ENCODE measurements at places on chromosomes 5 and 9.

- peak; percentile 14 for DNase-seq
Observed at GRCh38 chr5:110757118-110757729, 18.4 kb downstream of the SLC25A46 start.

DNA sequence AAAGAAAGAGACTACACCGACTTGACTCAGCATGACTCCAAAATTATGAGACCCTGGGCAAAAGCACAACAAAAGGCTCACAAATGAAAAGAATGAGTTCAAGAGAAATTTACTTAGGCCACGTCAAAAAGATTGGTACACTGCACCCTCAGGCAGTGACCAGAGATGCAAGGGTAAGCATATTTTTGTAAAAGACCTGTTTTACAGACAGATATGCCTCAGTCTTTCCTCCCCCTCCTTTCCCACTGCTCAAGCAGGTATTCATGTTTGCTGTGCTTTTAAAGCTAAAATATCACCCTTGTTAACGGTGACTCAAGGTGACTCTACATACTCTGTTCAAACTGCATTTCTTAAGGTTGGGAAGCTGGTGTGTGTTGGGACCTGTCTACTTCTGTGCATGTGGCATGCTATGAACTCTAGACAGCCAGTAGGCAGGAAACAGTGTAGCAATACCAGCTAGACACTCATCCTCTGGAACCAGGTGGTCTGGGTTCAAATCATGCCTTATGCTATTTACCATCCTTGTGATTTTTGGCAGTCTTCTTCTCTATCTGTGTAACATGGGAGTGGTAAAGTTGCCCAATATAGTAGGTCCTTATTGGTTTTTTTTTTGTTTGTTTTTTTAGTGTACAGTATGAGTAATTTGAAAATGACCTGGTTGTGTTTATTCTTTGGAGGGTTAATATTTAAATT, 98.7 kb downstream of the TLE4 start:
- DNase-seq = no peak

GRCh38 chr9:98097836-98098235, 21.2 kb downstream of the TRIM14 start:
- DNase-seq = no peak

DNA sequence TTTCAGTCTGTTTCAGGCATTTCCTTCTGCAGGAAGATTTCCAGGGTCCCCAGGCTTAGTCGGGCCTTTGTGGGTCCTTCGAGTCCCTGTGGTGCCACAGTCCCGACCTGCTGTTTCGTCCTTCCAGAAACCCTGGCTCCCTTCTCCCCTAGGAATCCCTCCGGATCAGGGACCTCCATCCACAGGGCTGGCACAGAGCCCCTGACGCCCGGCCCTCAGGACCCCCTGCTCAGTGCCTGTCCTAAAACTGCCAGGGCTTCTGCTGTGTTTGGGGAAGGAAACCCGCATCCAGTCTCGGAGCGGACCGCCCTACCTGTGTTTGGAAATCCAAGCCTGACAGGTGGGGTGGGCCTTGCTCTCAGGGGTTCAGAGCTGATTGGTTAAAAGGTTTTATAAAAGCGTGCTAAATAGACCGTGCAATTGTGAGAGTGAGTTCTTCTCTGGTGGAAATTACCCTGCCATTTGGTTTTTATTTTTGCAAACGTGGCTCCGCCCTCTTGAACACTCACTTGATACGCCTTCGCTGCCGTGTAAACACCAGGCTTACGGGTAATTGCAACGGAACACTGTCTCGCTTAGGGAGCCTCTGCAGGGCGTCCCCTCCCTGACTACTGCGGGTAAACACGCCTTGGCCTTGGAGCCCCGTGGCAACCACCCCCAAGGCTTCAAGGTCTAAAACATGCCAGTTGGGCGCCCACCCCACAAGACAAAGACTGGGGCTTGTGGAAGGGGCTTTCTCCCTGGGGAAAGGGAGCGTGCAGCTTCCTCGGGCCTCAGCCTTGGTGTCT, 121.2 kb downstream of the PHF2 start:
- no peak for DNase-seq

- no peak for DNase-seq
Observed at GRCh38 chr5:32628049-32628844, 42.9 kb downstream of the SUB1 start.

DNA sequence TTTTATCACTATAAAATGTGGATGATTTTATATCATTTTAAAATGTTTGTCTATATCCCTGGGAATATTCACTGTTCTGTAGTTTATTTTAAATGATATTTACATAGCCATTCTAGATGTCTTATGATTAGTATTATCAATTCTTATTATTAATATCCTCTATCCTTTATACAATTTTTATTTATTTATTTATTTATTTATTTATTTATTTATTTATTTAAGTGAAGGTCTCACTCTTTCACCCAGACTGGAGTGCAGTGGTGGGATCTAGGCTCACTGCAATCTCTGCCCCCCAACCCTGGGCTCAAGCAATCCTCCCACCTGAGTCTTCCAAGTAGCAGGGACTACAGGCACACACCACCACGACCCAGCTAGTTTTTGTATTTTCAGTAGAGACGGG, 1848.9 kb downstream of the EFNA5 start:
- no peak for DNase-seq

GRCh38 chr9:131720330-131720729, 19.5 kb downstream of the RAPGEF1 start:
- DNase-seq = no peak

DNA sequence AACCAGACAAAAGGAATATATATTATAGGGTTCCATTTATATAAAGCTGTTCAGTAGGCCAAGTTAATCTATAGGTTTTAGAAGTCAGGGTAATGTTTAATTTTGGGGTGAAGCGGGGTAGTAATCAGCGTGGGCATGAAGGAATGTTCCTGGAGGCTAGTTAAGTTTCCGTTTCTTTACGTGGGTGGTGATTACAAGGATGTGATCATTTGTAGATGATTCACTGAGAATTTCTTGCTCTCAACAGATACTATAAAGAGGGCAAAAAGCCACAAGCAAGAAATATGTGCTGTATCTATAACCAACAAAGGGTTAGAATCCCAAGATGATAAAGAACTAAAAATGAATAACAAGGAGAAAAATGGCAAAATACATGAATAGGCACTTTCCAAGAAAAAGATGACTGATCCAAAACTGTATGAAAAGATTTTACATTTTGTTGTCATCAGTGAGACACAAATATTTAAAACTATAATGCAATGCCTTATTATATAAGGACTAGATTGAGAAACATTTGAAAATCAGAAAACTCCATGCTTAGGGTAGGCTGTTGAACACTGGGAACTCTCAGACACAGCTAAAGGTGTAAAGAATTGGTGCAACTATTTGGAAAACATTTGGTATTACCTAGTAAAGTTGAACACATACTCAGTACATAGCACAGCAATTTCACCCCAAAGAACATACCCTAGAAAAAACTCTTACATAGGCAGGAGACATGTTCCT, 224.3 kb upstream of the S1PR3 start:
- DNase-seq = no peak

GRCh38 chr9:113631871-113632665, 168.5 kb downstream of the RGS3 start:
- DNase-seq = no peak
